IMR-90 (cell line): ENCODE measurements at places on chromosomes 7 and 10.
A peak's percentile ranks its signal among the peaks of the same experiment; 100 is the strongest.

GRCh38 chr7:149882248-149883047 is 8.7 kb downstream of the ATP6V0E2 start:
- DNase-seq, result no peak

DNA sequence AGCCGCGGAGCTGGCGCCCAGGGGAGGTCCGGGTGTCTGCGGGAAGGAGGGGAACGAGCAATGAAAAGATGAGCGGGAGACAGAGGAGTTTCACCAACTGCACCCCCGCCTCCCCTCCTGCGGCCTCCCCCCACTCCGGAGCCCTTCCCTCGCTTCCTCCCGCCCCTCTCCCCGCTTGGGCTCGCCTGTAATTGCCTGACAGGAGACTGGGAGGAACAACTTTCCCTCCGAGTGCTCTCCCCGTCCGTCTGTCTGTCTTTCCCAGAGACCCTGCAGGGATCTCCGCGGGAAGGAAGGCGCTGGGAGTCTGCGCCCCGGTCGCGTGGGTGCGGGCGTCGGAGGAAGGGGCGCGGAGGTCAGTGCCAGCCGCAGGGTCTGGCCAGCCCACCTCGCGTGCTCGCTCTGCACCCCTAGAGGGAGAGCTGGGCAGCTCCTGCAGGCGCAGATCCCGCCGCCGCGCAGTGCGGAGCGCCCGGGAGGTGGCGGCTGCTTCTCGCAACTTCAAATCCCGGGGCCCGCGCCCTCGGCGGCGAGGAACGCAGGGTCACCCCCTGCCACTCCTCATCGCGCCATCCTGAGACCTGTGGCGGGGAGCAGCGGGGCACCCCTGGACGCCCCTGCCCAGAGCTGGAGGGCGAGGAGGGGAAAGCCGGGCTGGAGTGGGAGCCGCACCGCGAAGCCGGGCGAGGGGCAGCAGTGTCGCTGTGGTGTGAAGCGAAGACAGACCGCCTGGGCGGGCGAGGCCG is 511 bp upstream of the NRP1 start:
- DNase-seq, result peak; percentile 87

GRCh38 chr10:34628174-34628796 is 186.8 kb downstream of the PARD3 start:
- DNase-seq, result peak; percentile 46

GRCh38 chr7:36966636-36967035 is 242.3 kb upstream of the AOAH start:
- DNase-seq, result no peak

GRCh38 chr7:148747274-148747673 is 48.6 kb downstream of the CUL1 start:
- DNase-seq, result no peak

GRCh38 chr7:158057446-158057845 is 530.2 kb downstream of the PTPRN2 start:
- no peak for DNase-seq

DNA sequence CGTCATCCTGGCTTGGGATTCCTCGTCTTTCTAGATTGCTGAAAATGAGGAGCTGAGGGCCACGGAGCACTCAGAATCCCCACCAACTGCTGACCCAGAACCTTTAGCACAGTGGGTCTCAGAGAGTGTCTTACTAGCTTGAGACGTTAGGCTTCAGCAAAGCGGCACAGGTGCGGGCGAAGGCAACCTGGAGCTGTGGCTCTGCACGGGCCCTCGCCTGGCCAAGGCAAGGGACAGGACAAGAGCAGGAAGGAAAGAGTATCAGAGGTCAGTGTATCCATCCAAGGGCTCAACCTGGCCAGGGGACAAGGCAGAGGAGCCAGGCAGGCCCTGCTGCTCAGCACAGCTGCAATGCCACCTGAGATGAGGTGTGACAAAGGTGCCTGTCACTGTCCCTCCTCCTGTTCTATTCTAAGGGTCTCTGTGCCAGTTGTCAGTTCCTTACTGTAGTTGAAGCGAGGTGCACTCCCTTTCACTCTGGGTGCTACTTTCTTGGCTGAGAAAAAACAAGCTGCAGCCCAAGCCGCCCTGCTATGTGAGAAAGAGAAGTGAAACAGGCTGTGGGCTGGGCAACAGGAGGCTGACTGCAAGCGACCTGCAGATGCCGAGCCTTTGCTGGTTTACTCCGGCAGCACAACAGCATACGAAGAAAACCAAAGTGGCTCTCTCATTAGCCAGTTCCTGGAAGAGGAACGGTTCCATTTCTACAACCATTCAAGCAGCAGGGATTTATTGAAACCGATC is 33.3 kb upstream of the KDM7A start:
- no peak for DNase-seq

DNA sequence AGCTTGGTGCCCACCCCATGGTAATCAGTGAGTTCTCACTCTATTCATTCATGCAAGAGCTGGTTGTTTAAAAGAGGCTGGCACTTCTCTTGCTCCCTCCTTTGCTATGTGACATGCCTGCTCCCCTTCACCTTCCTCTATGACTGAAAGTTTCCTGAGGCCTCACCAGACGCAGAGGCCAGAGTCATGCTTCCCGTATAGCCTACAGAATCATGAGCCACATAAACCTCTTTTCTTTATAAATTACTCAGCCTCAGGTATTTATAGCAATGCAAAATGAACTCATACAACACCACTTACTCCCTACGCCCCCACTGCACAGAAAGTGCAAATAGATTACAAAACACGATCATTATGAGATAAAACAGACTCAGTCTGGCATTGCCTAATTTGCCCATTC is 39.0 kb downstream of the SEC61G start:
- no peak for DNase-seq

GRCh38 chr7:112172870-112173567 is 33.2 kb downstream of the DOCK4 start:
- no peak for DNase-seq

DNA sequence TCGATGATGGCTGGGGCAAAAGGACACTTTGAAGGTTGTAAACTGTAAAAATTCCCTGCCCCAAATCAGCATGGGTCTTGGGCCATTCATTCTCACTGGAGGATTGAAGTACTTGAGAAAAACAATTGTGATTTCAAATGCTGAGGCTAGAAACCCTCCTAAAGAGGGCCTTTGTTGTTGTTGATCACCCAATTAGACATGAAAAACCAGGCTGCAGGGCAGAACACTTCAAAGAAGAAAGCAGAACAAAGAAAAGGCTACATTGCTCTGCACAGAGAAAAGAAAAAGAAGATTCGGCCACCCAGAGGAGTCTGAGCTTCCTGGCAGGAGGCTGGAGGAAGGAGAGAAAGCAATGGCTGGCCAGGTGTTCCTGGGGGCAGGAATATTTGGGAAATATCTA is 143.1 kb downstream of the NPY start:
- no peak for DNase-seq

DNA sequence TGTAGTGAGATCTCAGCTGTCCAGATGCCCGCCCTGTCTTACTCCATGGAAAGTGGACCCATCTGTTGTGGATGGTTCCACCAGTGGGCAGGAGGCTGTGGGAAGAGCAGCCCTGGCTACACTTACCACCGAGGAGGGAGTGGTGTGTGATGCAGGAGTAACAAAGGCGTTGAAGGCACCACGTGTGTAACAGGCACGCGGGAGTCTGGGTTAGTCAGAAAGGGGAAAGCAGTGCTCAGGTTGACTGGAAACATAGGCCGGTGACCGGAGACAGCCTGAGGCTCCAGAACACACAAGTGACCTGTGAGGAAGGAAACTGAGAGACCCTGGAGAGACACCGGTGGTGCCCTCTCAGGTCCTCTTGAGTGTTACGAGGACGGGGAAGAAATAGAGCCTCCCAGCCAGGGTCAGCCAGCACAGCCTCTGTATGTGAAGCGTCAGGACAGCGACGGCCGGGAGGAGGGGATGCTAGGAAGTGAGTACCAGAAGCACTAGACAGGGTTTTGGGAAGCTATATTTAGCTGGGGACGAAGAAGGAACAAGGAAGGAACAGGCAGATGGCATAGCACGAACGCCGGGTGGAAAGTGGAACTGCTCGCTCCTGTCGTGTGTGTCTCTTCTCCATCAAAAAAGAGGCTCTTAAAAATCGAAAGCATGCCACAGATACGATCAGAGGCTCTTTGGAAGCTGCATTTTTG is 51.7 kb downstream of the DAGLB start:
- no peak for DNase-seq

- DNase-seq, result peak; percentile 79
Measured at GRCh38 chr10:78025685-78026364, 3.5 kb downstream of the POLR3A start.

- DNase-seq, result no peak
Measured at GRCh38 chr10:12541446-12542067, 192.2 kb downstream of the CAMK1D start.

GRCh38 chr7:64640504-64640903 is 25.4 kb upstream of the ZNF107 start:
- DNase-seq, result no peak

DNA sequence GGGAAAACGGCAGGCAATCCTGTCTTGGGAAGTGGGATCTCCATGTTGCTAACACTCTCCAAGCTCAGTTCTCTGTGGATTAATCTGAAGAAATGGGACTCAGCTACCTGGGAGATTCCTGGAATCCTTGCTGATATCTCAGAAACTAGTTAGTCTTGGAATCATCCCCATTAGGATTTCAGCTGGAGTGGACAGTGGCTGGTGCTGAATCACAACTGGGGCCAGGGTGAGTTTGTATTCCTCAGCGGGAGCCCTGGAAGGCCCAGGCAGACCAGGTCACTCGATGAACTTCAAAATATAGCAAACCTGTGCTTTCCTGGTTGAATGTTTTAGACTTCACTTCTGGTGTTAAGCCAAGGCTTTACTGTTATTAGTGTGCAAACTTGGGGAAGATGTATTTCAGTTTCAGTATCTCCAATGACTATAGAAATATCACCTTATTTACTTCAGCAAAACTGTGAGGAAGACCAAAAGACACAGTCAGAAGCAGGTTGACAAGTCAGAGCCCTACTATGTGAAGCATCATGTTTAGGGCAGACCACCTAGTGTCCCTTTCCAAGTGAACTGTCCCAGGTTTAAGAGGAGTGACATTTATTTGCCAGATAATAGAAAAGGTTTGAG is 126.1 kb downstream of the AOAH start:
- peak; percentile 5 for DNase-seq

- no peak for DNase-seq
Measured at GRCh38 chr10:108411206-108411605, 1246.7 kb upstream of the SORCS1 start.

DNA sequence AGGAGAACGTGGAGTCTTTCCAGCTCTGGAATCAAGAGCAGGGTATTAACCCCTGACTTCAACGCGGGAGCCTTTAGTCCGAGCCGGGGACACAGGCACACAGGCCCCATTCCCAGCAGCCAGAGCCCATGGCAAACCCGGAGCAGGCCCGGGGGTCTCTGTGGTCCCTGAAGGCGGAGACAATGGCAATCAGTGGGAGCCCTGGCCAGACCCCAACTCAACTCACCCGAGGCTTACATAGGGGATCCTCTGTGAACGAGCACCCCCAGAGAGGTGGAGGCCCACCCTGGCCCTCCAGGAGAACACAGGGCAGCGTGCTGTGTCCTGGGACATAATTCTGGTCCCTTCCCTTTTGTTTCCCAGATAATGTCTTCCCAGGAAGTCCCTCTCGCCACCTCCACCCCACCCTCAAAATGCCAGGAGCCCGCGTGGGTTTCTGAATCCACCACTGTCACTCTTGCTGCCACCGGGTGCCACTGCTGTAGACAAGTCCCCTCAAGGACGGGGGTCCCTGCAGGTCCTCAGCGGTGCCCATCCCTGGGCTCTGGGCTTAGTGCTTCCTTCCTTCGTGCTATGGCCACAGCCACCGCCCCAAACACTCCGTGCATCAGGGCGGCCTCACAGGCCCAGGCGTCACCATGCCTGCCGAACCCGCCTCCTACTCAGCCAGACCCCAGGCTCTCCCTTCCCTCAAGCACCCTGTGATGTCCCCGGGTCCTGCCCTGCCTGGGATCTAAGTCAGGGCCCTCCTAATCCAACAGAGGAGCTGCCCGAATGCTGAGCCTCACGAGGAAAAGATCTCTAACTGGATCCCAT is 28.6 kb upstream of the PPP2R2D start:
- no peak for DNase-seq

- no peak for DNase-seq
Measured at GRCh38 chr10:110632591-110633215, 11.4 kb upstream of the RBM20 start.

- DNase-seq, result peak; percentile 96
Measured at GRCh38 chr7:55185941-55186609, 167.3 kb downstream of the EGFR start.

- peak; percentile 53 for DNase-seq
Measured at GRCh38 chr7:117259615-117260014, 63.2 kb downstream of the WNT2 start.

- no peak for DNase-seq
Measured at GRCh38 chr7:39153647-39154046, 175.9 kb downstream of the POU6F2 start.

GRCh38 chr10:88992921-88993524 is 2.4 kb downstream of the FAS start:
- DNase-seq, result peak; percentile 54

DNA sequence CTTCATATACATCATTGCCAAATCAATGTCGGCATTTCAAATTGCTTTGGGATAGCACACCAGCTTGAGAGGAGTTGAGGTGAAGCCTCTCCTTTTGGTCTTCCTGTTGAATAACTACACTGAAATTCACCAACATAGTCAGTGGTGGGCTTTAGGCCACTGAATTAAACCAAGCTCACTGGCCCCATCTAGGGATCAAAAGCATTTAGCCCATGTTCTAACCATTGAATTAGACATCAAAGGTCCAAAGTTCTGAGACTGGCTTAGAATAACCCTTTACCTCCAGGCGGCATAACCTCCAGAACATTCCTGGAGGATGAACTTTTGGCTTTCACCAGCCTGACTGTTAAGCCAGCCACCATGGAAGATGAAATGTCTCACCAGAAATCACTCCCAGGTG is 54.6 kb downstream of the BPGM start:
- peak; percentile 42 for DNase-seq

DNA sequence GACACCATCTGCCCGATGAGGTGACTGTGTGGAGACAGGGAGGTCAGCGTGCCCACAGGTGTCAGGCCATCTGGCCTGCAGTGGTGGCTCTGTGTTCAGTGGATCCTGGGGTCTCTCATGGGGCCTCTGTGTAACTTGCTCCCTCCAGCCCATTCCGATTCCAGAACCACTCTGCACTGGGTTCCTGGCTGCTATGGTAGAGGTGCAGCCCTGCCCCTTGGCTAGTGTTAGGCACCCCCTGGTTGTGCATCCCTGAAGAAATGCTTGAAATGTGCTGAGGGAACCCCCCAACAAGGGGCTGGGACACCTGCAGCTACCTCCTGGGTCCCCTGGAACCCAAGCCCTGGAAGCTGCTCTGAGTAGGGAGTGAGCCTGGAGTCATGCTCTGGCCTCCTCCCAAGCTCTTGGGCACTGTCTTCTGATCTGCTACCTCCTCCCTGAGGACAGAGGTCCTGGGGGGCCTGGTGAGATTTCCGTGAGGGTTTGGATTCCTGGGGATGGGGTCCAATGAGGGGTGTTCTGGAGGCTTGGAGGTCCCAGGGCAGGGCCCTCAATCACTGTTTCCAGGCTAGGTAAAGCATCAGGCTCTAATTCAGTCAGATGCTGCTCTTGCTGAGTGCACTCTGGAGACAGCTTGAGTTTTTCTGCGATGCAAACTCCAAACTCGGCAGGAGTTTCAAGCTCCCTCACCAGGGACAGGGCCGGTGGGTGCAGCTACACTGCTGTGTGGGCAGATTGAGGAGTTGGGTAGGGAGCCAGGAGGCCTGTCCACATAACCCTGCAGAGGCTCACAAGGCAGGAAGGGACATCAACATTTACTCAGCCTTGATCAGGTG is 27.7 kb downstream of the RAMP3 start:
- DNase-seq, result no peak

- no peak for DNase-seq
Measured at GRCh38 chr10:14859775-14860174, 18.9 kb upstream of the SUV39H2 start.
